ENCODE measurements at places on chromosomes 16 and 17.

- no peak for DNase-seq
Observed at GRCh38 chr17:77467521-77467920, 326.8 kb downstream of the SEC14L1 start.

GRCh38 chr16:83698964-83699363 lies 108.8 kb upstream of the HSBP1 start:
- DNase-seq, result no peak

GRCh38 chr16:31105677-31106213 lies 2.4 kb upstream of the BCKDK start:
- peak; percentile 98 for DNase-seq

- peak; percentile 84 for DNase-seq
Observed at GRCh38 chr16:85253084-85253941, 141.0 kb upstream of the CIBAR2 start.

DNA sequence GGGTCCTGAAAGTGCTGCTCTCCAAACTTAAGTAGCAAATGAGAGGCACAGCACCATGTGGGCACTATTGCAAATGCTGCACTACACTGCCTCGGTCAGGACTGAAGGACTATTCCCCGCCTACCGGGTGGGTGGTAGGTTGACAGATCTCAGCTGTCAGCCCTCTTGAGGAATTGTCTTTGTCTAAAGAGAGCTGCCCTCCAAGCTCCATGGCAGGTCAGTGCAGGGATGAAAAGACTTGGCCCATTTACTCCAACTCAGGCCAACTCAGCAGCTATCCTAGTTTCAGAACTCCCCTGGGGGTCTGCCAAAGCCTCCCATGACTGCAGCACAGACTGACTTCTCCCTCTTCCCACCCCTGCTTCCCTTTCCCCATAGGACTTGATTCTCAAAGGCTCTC lies 3.4 kb upstream of the PDZD9 start:
- DNase-seq, result no peak

GRCh38 chr17:74618451-74618850 lies 5.1 kb downstream of the CD300E start:
- no peak for DNase-seq

DNA sequence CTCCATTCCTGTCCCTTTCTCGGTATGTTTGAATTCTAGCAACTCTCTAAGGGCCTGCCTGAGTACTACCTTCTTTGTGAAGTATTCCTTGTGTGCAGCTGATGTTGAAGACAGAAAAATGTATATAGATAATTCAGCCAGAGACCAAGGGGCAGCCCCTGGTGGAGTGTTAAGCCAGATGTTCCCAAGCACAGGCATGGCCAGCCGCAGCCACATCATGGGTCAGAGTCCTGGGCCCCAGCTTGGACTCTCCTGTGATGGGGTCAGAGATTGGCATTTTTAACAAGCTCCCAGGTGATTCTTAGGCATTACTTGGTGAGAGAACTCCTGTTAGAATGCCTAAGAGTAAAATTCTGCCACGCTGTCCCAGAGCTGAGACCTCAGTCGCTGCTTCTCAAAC lies 100.8 kb downstream of the IRF8 start:
- peak; percentile 5 for DNase-seq

DNA sequence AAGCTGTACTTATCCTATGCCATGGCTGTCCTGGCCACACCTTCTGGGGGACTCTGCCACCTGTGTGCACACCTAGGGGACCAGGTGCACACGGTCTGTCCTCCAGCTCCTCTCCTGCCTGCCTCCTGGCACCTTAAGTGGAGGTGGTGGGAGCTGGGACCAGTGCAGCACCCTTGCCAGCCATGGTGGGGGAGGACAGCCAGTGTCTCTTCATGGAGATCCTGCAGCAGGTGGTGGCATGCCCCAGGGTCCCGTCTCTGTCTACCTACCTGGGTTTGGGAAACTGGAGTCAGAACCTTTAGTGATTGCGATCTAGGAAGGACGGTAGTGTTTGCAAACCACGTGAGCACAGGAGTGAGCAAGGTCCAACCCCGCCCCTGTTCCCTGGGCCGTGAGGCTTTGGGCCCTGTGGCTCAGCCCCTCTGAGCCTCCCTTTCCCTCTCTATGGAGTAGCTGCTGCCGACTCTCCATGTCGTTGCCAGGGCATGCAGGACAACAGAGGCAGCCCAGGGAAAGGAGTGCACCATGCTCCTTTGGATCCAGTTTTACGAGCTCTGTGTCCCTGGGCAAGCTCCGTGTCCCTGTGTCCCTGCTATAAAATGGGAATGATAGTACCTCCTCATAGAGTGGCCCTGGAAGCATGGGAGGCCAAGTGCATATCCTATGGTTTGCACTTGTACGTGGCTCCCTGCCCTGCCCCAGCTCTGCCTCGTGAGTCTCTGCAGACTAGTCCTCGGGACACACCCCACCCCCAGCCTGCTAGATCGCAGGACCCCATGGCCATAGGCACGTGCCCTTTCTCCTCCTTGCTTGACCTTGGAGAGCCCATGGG lies 7.1 kb downstream of the ADGRG1 start:
- DNase-seq, result no peak

GRCh38 chr16:80063031-80063712 lies 462.6 kb upstream of the MAF start:
- DNase-seq, result no peak

- DNase-seq, result no peak
Observed at GRCh38 chr16:30920891-30921290, 2.5 kb upstream of the FBXL19 start.

DNA sequence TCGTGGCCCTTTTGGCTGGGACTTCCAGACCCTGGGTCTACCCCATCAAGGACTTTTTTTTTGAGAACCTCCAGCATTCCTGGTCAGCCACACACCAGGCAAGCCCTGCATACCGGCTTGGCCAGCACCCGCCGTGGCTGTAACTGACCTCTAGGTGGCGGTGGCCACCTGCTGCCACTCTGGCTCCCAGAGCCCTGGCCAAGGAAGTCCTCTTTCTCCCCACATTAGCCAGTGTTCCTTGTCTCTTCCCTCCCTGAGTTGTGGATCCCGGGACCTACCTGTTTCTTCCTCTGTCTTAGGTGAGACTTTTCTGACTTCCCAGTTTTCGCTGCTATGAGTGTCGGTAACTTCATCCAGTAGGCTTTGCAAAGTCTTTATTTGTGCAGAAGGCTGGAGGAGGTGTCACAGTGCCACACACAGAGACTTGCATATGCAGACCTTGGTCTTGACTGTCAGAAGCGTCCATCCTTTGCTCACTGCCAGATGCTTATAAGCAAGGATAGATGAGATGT lies 348.3 kb downstream of the CPPED1 start:
- DNase-seq, result peak; percentile 71

DNA sequence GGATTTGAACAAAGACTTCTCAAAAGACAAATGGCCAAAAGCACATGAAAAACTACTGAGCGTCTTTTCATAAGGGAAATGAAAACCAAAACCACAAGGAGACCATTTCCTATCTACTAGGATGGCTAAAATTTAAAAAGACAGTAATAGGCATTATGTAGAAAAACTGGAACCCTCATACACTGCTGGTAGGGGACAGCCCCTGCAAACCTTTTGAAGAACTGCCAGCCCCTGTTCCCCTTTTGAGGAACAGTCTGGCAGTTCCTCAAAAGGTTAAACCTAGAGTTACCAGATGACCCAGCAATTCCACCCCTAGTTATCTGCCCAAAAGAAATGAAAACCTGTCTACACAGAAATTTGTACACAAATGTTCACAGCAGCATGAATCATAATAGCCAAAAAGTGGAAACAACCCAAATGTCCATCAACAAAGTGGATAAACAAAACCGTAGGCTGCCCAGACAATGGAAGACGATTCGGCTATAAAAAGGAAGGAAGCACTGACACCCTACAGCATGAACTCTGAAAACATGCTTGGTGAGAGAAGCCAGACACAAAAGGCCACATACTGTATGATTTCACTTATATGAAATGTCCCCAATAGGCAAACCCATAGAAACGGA lies 22.9 kb downstream of the CDIP1 start:
- DNase-seq, result no peak

- no peak for DNase-seq
Observed at GRCh38 chr17:17356931-17357270, 53.7 kb downstream of the NT5M start.

GRCh38 chr16:86037999-86038925 lies 139.3 kb downstream of the IRF8 start:
- no peak for DNase-seq

DNA sequence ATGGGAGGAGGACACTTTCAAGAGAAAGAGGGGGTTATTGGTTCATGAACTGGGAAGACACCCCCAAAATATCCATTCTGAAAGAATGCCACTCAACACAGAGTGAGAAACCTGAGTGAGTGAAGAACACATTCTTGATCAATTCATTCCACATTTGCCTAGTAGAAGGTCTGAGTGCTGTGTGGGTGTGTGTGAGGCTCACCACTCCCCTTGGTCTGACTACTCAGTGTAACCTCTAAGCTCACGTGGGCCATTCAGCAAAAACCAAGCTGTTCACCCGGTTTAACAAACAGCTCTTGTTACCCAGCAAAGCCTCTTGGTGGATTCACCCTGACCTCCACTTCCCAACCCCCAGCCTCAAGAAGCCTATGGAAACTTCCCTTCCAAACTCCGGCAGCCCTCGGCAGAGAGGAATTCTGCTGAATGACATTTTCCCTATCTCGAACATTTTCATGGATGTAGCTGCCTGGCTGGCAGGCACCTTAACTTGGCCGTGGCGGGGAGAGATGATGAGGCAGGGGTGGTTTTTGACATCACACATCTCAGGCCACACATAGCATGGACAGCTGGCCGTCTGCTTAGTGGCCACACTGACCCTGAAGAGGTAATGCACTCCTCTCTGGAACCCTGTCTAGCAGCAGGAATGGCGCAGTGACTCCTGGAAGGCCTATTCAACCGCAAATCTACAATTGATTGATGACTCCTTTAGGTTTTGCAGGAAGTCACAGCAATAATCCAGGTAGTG lies 11.6 kb downstream of the ST6GALNAC1 start:
- no peak for DNase-seq

- no peak for DNase-seq
Observed at GRCh38 chr16:85828166-85828565, 28.7 kb downstream of the COX4I1 start.

- no peak for DNase-seq
Observed at GRCh38 chr16:88413631-88414030, 30.9 kb downstream of the ZNF469 start.

DNA sequence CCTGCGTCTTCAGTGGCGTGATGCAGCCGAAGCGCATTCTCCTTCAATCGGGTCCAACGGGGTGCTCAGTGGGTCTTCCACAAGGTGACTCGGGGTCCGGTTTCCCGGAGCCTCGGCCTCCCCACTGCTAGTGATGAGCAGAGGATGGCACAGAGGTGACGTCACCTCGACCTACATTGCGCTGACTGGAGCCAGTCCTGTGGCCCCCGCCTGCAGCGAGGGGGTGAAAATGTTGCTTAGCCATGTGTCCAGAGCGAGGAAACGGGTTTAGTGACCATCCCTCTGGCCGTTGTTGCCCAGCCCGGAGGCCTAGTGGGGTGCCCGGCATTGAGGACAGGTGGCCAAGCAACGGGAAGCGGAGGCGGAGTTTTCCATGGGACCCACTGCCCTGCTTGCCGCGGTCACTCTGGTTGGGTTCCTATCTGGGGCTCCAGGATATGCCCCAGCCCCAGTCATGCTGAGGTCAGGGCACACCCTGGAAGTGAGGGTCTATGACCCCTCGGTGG lies 190.6 kb upstream of the CIBAR2 start:
- DNase-seq, result no peak

- DNase-seq, result no peak
Observed at GRCh38 chr16:23924128-23924527, 88.3 kb downstream of the PRKCB start.

DNA sequence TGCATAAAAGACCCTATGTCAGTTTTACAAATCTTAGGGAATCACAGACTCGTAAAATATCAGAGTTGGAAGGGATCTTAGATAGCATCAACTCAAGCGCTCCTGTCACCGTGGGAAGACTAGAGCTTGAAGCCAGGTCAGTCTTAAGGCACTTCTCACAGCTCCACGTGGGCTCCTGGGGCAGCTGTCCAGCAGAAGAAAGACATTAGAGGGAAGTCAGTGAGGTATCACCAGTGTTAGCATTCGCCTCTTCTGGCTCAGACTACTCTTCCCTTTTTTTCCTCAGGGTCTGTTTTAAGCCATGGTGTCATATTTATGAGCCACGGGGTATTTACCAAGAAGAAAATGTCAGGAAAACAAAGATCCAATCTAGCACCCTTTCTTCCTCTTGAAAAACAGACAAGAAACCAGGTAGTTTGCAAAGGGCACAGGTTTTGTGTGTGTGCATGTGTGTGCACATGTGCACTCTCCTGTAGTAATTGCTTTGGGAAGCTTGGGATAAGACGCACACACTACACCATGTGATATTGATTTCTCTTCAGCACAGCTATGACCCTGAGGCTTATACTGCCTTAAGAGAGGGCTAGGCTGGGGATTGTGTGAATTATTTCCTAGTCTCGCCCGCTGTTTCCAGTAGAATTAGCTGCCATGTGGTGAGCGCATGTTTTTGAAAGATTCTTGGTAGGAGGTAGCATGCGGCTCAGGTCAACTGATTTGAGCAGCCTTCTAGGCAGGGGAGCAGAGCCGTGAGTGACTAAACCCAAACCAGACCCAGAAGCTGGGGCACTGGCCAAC lies 61.0 kb upstream of the ELAC2 start:
- no peak for DNase-seq

- no peak for DNase-seq
Observed at GRCh38 chr17:75194879-75195278, 10.6 kb upstream of the NUP85 start.

GRCh38 chr16:30372725-30373124 lies 1.9 kb upstream of the MYL11 start:
- no peak for DNase-seq

DNA sequence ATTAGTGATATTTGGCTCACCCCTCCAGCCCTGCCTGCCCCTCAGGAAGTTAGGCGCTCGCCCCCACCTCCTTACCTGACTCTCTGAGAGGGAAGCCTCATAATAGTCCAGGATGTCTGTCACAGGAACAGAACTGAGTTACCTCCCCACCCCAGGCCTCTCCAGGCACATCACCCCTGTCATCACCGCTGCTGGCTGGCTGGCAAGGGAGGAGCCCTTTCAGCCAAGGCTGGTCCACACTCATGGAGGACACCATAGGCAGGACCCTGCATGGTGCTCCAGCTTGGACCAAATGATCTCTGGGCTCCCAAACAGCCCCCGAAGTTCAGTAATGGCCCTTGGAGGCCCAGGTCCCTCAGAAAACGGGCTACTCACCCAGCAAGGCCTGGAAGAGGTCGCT lies 1.5 kb downstream of the DLG4 start:
- DNase-seq, result no peak

- peak; percentile 85 for DNase-seq
Observed at GRCh38 chr16:88437367-88437964, 15.6 kb upstream of the ZFPM1 start.

Measured in stimulated activated CD8-positive, alpha-beta memory T cell treated with anti-CD3 and anti-CD28 coated beads, Interleukin-4, amount 100 ng/mL, for 48 hours (primary cell).